Mammary epithelial cell (primary cell): ENCODE measurements at places on chromosomes 6 and 20.

- DNase-seq, result peak; percentile 83
These were observed 65.2 kb downstream of the THBS2 start for GRCh38 chr6:169188475-169188874.

DNA sequence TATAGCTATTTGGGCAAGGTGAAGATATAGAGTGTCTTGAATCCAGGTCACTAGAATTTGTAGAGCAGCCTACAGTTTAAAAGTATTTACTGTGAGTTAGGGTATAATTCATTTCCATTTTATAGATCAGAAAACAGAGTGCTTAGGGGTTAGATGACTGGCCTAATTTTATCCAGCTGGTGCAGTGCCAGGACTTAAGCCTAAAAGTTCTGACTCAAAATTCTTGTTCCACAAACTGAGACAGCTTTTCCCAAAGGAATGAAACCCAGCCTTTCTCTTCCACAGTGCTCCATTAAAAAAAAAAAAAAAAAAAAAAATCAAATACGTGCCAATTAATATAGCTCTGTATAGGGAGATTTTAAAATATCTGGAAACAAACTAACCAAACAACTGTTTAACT, 441.0 kb upstream of the MARCKS start:
- no peak for DNase-seq

GRCh38 chr6:37303091-37303660, 45.2 kb upstream of the TMEM217 start:
- no peak for DNase-seq

DNA sequence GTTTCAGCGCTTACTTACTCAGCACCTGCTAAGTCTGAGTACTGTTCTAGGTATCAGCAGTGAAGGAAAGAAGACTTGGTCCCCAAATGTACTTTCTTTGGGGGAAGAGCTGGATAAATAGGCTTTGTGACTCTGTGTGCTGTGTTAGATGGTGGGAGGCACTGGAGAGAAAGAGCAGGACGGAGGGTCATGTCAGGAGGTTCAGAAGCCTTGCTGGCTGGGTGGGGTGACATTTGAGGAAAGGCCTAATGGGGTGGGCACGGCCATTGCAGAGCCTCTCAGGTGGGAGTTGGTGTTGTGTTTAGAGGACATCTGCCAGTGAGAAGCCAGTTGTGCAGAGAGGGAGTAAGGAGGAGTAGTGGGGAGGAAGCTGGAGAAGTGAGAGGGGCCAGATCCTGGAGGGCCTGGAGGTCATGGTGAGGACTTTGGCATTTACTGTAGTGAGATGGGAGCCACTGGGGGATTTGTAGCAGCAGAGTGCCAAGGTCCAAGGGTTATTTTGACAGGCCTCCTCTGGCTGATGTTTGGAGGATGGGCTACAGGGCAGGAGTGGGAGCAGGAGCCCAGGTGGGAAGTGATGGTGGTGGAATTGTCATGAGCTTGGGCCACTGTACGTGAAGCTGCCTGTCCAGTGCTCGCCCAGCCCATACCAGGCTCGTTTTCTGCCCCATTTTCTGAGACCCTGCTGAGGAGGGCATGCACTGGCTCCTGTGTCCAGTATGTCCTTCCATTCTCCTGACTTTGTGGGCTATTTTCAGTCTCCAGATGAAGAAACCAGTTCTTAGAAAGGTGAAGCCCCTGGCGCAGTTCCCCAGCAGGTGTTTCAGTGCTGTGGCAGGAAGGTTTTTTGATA, 886 bp downstream of the SDCBP2 start:
- DNase-seq, result no peak

- peak; percentile 80 for DNase-seq
These were observed 960 bp downstream of the ATP9A start for GRCh38 chr20:51766994-51767866.

GRCh38 chr6:41967312-41968287, 26.0 kb upstream of the CCND3 start:
- DNase-seq, result peak; percentile 66

- DNase-seq, result no peak
These were observed 106.3 kb downstream of the NKAIN2 start for GRCh38 chr6:123909989-123910388.

GRCh38 chr20:38723017-38723847, 1.1 kb upstream of the SLC32A1 start:
- peak; percentile 41 for DNase-seq

GRCh38 chr6:28981431-28981832, 23.7 kb downstream of the ZNF311 start:
- DNase-seq, result peak; percentile 58

GRCh38 chr6:108714766-108715414, 133.3 kb upstream of the ARMC2 start:
- no peak for DNase-seq

DNA sequence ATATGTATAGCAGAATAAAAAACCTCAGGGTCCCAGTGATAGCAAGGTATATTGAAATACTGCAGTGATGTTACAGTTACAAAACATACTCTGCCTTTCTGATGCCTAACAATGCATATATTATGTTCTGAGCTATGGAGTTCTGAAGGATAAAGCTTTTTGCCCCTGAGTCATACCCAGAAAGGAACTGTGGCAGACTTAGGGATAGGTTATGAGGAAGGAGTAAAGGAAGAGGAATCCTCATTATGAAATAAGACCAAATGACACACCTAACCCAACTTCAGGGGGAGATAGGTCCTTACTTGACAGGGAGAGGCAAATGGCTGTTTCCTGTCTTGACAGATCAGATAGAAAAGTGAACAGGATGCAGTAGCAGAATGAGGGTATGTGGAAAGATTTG, 940.6 kb upstream of the FLRT3 start:
- DNase-seq, result peak; percentile 86

- no peak for DNase-seq
These were observed 31.2 kb downstream of the FRK start for GRCh38 chr6:116029535-116029934.

DNA sequence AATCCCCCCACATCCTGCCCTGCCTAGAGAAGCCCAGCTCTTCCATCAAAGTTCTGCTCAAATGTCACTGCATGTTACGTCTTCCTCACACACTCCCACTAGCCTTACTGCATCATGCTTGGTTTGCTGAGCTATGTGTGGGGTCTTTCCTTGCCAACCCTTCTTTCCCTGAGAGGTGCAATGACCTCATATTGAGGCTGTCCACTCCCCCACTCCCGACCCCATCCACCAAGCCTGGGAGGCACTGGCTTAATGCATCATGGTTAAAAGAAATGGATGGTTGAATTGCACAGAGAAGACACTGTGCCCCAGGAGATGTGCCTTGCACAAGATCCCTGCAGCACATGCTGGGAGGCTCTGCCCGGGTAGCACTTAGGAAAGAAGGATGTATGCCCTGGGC, 7.7 kb upstream of the IRF4 start:
- no peak for DNase-seq

GRCh38 chr20:20454367-20454766, 86.5 kb downstream of the INSM1 start:
- no peak for DNase-seq

DNA sequence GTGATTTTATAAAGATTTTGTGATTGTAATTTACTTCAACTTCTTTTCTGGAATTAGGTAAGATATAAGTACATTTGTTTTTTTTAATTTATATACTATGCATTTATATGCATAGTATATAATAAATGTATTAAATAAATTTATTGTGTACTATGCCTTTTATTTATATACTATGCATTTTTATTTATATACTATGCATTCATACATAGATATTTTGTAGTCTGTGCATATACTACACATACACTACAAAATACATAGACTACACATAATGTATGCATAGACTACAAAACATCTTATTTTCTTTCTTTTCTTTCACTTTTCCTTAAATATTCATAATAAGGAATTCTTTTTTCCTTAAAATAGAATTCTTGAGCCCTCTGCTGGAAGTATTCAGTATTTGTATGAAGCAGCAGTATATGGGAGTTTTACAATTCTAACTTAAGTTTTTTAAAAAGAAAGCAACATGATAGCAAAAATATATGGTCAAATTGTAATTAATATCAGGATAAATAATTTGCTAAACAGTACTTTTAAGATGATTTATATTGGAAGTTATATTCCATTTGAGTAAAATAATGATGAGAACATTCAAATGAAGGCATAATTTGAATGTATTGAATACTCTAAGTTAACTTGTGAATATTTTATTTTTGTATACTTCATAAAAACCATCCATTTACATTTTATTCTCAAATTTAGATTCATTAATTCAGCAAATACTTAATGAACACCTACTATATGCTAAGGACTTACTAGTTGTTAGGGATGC, 129.3 kb downstream of the KLHL32 start:
- no peak for DNase-seq

DNA sequence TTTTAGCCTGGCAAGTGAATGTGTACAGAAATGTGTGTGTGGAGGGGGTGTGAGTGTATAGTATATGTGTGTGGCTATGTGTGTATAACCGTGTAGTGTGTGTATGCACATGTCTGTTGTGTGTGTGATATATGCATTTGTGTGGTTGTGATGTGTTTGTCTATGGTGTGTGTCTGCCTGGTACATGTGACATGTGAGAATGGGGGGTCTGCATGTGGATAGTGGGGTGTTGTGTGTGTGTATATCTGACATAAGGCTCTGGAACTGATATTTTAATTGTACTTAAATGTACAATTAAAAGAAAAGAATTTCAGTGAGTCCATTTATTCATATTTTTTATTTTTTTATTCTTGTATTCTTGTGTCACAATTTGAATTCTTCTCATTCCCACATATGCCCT, 57.2 kb upstream of the CNR1 start:
- no peak for DNase-seq

GRCh38 chr6:43799551-43800297, 29.7 kb downstream of the VEGFA start:
- DNase-seq, result no peak

GRCh38 chr20:36121981-36122930, 32.3 kb upstream of the EPB41L1 start:
- peak; percentile 81 for DNase-seq

DNA sequence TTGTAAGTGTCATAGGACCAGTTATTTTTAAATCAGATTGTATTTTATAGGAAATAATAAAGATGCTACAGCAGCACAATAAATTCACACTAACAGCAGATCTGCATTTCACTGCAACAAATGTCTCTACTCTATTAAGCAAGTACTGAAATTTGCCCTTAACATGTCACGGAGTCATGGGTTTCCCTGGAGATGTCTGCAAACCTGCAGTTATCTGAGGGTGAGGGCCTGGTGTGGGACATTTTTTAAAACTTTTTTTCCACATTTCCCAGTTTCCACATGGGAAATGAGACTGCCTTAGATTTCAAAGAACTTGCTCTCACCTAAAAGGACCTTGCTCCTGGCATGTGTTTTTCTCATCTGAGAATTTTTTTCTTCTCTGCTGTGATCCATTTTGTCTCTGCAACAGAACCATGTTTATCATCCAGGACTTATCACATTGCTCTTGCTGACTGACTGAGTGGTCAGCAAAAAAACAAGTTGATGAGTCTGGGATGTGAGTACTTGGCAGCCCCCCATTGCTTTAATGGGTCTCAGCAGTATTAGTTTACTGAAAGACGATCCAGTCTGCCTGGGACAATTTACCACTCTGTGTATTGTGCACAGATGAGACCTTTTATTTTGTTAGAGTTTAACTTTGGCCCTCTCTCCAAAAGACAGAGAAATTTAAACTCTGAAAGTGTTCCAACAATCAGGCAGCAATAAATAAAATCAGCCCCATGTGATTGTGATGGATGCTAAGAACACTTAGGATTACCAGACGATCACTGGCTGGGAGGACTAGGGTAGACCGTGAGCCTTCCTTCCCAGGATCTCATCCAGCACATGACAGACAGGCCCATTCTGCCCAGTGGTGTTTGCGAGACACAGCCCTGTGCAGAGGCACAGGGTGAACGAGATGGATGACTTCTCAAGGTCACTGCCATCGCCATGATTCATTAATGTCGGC, 268.8 kb downstream of the BTBD9 start:
- DNase-seq, result no peak

GRCh38 chr20:4490045-4490444, 231.7 kb upstream of the PRND start:
- DNase-seq, result no peak

DNA sequence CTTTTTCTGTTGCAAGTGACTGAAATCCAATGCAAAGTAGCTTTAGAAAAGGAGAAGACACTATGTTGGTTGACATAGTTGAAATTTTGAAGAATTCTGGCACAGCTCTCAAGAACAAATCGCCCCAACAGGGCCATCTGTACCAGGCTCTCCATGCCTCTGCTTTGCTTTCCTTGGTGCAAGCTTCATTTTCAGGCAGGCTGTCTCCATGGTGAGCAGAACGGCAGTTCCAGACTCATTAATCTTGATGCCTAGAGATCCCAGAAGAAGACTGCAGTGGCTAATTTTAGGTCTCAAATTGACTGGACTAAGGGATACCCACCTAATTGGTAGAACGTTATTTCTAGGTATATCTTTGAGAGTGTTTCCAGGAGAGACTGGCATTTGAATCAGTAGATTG, 950.7 kb upstream of the FLRT3 start:
- DNase-seq, result no peak

DNA sequence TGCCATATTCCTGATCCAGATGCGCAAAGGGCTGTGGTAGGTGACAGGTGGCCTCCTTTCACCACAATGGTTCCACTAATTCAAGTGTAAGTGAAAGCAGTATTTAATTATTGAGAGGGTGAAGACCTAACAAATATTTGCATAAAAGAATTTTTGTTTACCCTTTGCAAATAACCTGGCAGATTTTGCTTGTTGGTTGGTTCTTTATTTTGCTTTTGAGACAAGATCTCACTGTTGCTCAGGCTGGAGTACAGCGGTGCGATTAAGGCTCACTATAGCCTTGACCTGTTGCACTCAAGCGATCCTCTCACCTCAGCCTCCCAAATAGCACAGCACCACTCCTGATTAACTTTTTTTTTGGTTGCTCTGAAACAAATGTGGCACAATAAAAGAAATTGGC, 49.2 kb downstream of the PCNA start:
- DNase-seq, result no peak

GRCh38 chr20:37990571-37991151, 42.6 kb downstream of the TTI1 start:
- peak; percentile 91 for DNase-seq

DNA sequence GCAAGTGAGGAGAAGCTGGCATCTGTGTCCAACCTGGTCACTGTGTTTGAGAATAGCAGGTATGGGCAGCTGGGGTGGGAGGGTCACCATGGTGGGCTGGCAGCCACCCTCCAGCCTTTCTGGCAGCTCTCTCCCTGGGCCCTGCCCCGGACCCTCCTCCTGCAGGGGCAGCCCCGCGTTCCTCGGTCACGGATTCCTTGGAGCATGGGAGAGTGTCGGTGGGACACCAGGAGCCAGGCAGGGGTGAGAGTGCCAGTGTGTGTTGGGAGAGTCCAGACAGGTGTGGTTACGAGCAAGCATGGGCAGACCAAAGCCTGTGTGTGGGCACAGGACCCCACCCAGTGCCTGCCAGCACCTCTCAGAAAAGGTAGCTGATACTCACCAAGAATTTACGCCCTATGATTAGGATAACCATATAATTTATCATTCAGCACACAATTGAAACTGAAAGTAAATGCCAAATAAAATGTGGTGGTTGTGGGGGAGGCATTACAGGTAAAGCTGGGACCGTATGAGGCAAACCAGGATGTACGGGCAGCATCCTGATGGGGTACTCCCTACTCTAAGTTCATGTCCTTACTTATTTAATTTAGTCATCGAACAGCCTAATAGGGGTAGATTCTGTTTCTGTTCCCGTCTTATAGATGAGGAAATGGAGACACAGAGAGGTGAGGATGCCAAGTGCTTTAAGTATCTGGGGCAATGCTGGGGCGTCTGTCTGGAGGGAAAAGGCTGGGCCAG, 542 bp downstream of the FGD2 start:
- DNase-seq, result no peak
